ENCODE measurements at places on chromosomes 3 and 15. TPM values are rescaled to one million over a fixed set of nuclear protein-coding genes. Genes with fewer than 3 reads are reported as not detected.

P2RY14 gene
- 0.11 TPM for polyA plus RNA-seq

CYP8B1 gene
- polyA plus RNA-seq, result not detected

HHATL gene
- not detected for polyA plus RNA-seq

PIK3CA gene
- 34.3 TPM for polyA plus RNA-seq

GNAT1 gene
- polyA plus RNA-seq, result not detected

AHSG gene
- polyA plus RNA-seq, result not detected

VEPH1 gene
- polyA plus RNA-seq, result not detected

CRYGS gene
- polyA plus RNA-seq, result 0.26 TPM

OIP5 gene
- not detected for polyA plus RNA-seq

AQP9 gene
- polyA plus RNA-seq, result 0.15 TPM

FBLN2 gene
- not detected for polyA plus RNA-seq

CD200R1 gene
- 20.9 TPM for polyA plus RNA-seq

SUCNR1 gene
- polyA plus RNA-seq, result not detected

Measured in naive thymus-derived CD4-positive, alpha-beta T cell (primary cell).